ENCODE measurements at places on chromosomes 12 and 14. TPM values are rescaled to one million over a fixed set of nuclear protein-coding genes. Genes with fewer than 3 reads are reported as not detected.
A peak's percentile ranks its signal among the peaks of the same experiment; 100 is the strongest.

DNA sequence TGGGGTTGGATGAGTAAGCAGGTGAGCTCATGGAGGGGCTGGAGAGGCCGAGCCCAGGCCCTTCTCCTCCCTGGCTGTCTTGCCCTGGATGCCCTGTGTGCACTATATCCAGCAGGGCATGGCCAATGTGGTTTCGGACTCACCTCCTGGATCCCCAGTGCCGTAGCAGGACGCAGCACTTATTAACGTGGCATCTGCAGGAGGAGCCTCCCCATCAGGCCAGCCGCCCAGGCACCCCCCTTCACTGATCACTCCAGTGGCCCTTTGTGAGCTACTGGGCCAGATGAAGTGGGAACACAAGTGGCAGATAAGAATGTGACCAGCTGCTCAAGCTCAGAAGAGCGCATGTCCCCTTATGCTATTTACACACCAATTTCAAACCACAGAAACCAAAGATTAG is 43.1 kb upstream of the DICER1 start:
- peaks cover 10% of the 10 kb centered on the region for H3K4me1 ChIP-seq
- H3K36me3 ChIP-seq = peaks cover 22% of the 10 kb centered on the region
- H3K4me3 ChIP-seq = no peak overlapping the region
- no peaks in the 10 kb centered on the region for H3K27me3 ChIP-seq

DNA sequence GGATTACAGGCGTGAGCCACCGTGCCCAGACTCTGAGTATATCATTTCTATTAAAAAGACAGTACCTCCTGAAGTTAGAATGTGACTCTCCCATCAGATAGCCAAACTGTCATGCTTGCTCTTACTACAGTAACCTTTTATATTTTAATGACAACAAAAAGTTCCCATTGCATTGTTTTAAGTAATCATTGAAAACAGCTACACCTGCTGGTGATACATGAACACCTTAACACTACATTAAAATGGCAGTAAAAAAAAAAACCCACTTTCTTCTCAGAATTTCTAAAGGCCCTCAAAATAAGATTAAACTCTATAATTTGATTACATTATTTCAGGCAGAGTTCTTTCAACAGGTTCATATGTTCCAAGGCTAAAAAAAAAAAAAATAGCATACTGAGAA is 76.7 kb downstream of the SH2B3 start:
- H3K27me3 ChIP-seq = no peaks in the 10 kb centered on the region
- no peaks in the 10 kb centered on the region for H3K4me1 ChIP-seq
- H3K4me3 ChIP-seq = no peak overlapping the region
- H3K27ac ChIP-seq = no peak overlapping the region
- no peak for DNase-seq

- H3K4me3 ChIP-seq = no peak overlapping the region
- H3K27ac ChIP-seq = no peak overlapping the region
- DNase-seq = no peak
- no peaks in the 10 kb centered on the region for H3K4me1 ChIP-seq
Observed at GRCh38 chr12:83462419-83462818, 775.7 kb downstream of the TMTC2 start.

NACA gene
- 592 TPM for total RNA-seq

DNA sequence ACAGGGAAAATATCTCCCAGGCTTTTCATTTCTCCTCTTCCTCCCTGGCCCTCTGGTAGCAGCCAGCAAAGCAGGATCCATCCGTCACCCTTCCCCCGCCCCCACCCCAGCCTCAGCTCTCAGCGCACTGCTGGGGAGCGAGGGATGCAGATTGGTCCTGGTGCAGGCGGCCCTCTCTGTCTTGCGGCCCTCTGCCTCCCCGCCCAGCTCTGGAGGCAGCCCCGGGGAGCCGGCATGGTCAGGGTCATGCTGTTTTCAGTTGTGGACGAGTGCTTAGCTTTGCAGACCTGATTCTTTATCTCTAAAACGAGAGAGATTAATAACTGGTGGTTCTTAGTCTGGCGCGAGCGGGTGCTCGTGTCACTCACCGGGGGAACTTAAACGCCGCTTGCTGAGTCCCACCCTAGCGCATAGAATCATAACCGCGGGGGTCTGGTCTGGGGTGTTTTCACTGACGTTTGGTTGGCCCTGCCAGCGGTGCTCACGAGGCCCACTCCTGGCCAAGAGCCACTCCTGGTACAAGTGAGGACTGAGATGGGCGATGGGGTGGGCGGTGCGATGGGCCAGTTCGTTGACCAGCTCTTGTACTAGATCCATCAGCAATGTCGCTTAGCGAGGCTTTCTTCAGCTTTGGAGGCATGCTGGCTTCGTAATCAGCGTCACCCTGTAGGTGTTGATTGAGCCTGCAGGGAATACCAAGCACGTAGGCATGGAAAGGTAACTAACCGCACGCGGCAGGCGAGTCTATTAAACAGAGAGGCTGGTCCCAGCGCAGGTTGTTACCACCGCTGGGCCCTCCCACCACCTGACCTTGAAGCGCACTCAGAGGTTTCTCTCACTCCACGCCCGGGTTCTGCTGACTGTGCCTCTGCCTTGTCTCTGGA is 95.2 kb downstream of the TSPAN9 start:
- H3K27me3 ChIP-seq = no peaks in the 10 kb centered on the region
- no peak overlapping the region for H3K27ac ChIP-seq
- no peak overlapping the region for H3K4me3 ChIP-seq
- DNase-seq = no peak
- no peaks in the 10 kb centered on the region for H3K36me3 ChIP-seq

DNA sequence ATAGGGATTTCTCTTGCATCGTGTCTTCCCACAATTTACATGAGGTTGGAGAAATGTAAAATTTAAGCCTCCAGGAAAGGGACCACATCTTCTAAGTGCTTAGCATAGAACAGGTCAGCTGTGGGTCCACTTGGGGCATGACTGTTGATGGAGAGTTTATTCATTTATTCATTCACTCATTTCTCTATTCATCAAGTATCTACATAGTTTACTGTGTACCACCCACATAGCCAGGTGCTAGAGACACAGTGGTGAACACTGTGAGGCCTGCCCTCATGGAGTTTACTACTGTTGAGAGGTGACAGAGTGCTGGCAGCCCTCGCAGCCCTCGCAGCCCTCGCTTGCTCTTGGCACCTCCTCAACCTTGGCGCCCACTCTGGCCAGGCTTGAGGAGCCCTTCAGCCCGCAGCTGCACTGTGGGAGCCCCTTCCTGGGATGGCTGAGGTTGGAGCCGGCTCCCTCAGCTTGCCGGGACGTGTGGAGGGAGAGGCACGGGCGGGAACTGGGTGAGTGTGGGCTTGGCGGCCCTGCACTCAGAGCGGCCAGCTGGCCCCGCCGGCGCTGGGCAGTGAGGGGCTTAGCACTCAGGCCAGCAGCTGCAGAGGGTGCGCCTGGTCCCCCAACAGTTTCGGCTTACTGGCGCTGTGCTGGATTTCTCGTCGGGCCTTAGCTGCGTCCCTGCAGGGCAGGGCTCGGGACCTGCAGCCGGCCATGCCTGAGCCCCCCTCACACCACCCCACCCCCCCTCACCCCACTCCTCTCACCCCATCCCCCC is 1.7 kb upstream of the JPH4 start:
- no peaks in the 10 kb centered on the region for H3K36me3 ChIP-seq
- DNase-seq = no peak
- H3K4me1 ChIP-seq = peaks cover 8% of the 10 kb centered on the region
- H3K4me3 ChIP-seq = no peak overlapping the region
- peaks cover 28% of the 10 kb centered on the region for H3K27me3 ChIP-seq
- H3K27ac ChIP-seq = no peak overlapping the region

DNA sequence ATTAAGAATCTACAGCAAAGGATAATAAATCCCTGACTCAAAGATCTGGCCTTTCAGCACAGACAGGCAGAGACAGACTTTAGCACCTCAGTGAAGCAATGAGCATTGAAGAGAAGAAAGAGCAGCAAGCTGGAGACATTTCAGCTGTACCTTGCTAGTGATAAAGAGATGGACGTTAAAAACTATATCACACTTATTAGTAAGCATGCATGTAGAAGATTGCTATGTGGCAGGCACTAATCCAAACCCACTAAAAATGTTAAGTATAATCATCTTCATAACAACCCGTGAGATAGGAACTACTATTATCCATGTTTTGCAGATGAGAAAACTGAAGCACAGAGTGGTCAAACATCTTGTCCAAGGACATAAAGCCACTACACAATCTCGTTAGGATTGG is 1538.3 kb upstream of the FLRT2 start:
- no peak overlapping the region for H3K4me3 ChIP-seq
- no peaks in the 10 kb centered on the region for H3K4me1 ChIP-seq
- no peaks in the 10 kb centered on the region for H3K36me3 ChIP-seq
- no peak overlapping the region for H3K27ac ChIP-seq
- DNase-seq = no peak

DNA sequence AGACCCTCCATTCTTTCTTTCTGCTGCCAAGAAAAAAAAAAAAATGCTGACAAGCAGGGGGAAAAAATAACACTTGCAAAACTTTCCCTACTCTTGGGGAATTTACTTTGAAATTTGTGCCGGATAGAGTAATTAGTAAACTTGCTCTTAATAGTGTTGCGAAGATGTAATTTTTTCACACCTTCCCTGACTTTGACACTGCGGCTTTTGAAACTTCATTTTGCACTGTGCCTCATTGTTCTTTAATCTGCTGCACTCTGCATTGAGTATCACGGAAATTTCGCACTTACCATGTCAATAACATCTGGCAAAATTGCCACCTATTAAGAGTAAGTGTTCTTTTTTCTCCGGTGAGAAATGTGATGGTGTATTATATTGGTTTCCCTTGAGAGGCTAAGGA is 596.1 kb downstream of the VRK1 start:
- no peak for DNase-seq
- H3K36me3 ChIP-seq = no peaks in the 10 kb centered on the region
- no peak overlapping the region for H3K4me3 ChIP-seq
- H3K27ac ChIP-seq = no peak overlapping the region
- no peaks in the 10 kb centered on the region for H3K4me1 ChIP-seq

- H3K4me3 ChIP-seq = no peak overlapping the region
- H3K36me3 ChIP-seq = no peaks in the 10 kb centered on the region
Observed at GRCh38 chr12:97142737-97143410, 235.8 kb downstream of the NEDD1 start.

PLXNC1 gene
- total RNA-seq = 55.9 TPM

LRP1-AS gene
- total RNA-seq = not detected

LPAR5 gene
- 2.0 TPM for total RNA-seq

CEBPE gene
- 0.26 TPM for total RNA-seq

DNA sequence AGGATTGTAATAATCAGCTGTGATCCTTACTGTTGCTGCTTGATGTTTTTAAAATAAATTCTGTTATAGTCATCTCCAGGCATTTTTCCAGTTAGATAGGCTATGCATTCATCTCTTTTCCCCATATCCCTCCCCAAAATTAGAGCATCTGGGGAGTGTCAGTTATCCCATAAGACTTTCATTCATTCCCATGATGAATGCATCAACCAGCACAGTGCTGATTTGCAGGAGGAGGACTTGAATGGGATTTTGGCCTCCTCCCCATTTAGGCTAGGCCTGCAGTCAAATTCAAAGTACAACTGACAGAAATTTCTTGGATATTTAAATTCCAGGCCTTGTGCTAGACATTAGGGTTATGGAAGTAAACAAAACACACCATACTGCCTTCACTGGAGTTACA is 99.8 kb downstream of the AEBP2 start:
- H3K36me3 ChIP-seq = no peaks in the 10 kb centered on the region
- no peak overlapping the region for H3K27ac ChIP-seq
- no peak overlapping the region for H3K4me3 ChIP-seq
- no peaks in the 10 kb centered on the region for H3K4me1 ChIP-seq
- H3K27me3 ChIP-seq = no peaks in the 10 kb centered on the region

KRT72 gene
- total RNA-seq = not detected

GRCh38 chr14:56413721-56414120 is 165.9 kb upstream of the TMEM260 start:
- H3K27ac ChIP-seq = no peak overlapping the region
- H3K4me1 ChIP-seq = no peaks in the 10 kb centered on the region
- no peaks in the 10 kb centered on the region for H3K36me3 ChIP-seq
- no peaks in the 10 kb centered on the region for H3K27me3 ChIP-seq

BICDL1 gene
- total RNA-seq = 10.7 TPM

SAMD4A gene
- 22.3 TPM for total RNA-seq

- H3K27ac ChIP-seq = no peak overlapping the region
- H3K36me3 ChIP-seq = no peaks in the 10 kb centered on the region
- peaks cover 67% of the 10 kb centered on the region for H3K27me3 ChIP-seq
- no peak overlapping the region for H3K4me3 ChIP-seq
- peaks cover 13% of the 10 kb centered on the region for H3K4me1 ChIP-seq
- no peak for DNase-seq
Observed at GRCh38 chr12:111033281-111034082, 113.1 kb upstream of the MYL2 start.

TMEM63C gene
- total RNA-seq = not detected

- peaks cover 16% of the 10 kb centered on the region for H3K4me1 ChIP-seq
- DNase-seq = no peak
- H3K4me3 ChIP-seq = no peak overlapping the region
- H3K36me3 ChIP-seq = peaks cover 10% of the 10 kb centered on the region
- peak overlapping the region; percentile 96 for H3K27ac ChIP-seq
- H3K27me3 ChIP-seq = no peaks in the 10 kb centered on the region
Observed at GRCh38 chr14:101814934-101815333, 53.4 kb downstream of the PPP2R5C start.

GRCh38 chr14:91193069-91193468 is 51.4 kb downstream of the GPR68 start:
- no peaks in the 10 kb centered on the region for H3K4me1 ChIP-seq
- H3K27me3 ChIP-seq = no peaks in the 10 kb centered on the region
- H3K4me3 ChIP-seq = no peak overlapping the region
- DNase-seq = no peak

- peak; percentile 85 for DNase-seq
- H3K27me3 ChIP-seq = no peaks in the 10 kb centered on the region
- peak overlapping the region; percentile 76 for H3K4me3 ChIP-seq
- peak overlapping the region; percentile 83 for H3K27ac ChIP-seq
Observed at GRCh38 chr14:20468764-20469241, 403 bp upstream of the PNP start.

SPTLC2 gene
- total RNA-seq = 40.7 TPM

LRRK2 gene
- total RNA-seq = 351 TPM

HRK gene
- total RNA-seq = 0.12 TPM

GLIPR1 gene
- 68.2 TPM for total RNA-seq

DNA sequence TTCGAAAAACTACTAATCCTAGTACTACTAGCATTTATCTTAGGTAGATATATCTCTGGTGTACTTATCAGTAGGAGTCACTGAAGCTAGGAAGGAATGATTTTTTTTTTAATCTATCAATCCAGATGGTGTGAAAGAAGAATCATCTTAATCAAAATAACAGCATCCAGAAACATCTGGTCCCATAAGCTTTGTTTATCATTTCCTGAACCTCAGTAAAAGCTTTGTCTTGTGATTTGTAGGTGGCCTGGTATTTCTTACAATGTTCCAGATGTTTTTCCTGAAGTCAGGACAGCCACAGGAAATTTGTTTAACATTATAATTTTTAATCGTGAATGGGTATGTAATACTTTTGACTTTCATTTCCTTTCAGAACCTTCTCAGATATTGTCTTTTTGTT is 28.0 kb upstream of the LUM start:
- DNase-seq = no peak
- H3K4me1 ChIP-seq = no peaks in the 10 kb centered on the region
- no peaks in the 10 kb centered on the region for H3K36me3 ChIP-seq
- H3K4me3 ChIP-seq = no peak overlapping the region
